Left lung (tissue), 14 donors: ENCODE measurements at places on chromosomes 3 and 15. TPM values are rescaled to one million over a fixed set of nuclear protein-coding genes. Genes with fewer than 3 reads are reported as not detected.

DNA sequence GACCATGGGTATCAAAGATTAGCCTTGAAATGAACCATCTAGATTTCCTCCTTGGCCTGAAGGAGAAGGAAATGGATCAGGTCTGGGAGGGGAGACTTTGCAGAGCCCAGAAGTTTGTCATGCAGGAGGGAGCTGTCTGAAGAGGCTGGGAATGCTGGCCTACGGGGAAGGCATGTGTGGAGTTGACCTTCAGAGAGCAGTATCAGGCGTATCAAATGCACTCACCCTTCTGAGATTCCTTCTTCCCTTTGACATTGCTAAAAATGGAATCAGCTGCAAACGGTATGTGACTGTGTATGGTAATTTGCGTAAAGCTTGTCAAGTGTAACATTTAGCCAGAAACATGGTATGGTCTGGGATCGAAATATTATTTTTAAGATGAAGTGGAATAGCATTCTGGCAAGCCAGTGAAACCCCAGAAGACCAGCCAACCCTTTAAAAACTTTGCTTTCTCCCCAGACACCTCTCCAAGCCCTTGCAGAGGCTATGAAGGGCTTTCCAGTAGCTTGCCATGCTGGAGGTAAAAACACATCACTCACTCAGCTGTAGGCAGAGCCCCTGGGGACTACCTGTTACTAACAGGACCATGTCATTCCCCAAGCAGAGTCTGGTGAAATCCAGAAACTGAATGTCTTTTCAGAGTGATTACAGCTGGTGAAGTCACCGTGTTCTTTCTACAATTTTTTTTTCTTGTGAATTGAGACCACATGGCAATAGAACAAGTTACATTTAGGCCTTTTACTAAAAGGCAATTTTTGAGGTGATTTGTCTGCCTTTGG, 174.7 kb upstream of the SLC24A5 start:
- H3K36me3 ChIP-seq = no peaks in the 10 kb centered on the region
- no peak overlapping the region for H3K27ac ChIP-seq
- no peaks in the 10 kb centered on the region for H3K27me3 ChIP-seq
- DNase-seq = no peak
- H3K4me1 ChIP-seq = no peaks in the 10 kb centered on the region

- peaks cover 9% of the 10 kb centered on the region for H3K4me1 ChIP-seq
- no peak overlapping the region for H3K4me3 ChIP-seq
- peak overlapping the region; percentile 37 for H3K27ac ChIP-seq
- peaks cover 18% of the 10 kb centered on the region for H3K27me3 ChIP-seq
- no peak for DNase-seq
- H3K36me3 ChIP-seq = no peaks in the 10 kb centered on the region
Measured at GRCh38 chr15:72179950-72180581, 17.5 kb downstream of the GRAMD2A start.

DNA sequence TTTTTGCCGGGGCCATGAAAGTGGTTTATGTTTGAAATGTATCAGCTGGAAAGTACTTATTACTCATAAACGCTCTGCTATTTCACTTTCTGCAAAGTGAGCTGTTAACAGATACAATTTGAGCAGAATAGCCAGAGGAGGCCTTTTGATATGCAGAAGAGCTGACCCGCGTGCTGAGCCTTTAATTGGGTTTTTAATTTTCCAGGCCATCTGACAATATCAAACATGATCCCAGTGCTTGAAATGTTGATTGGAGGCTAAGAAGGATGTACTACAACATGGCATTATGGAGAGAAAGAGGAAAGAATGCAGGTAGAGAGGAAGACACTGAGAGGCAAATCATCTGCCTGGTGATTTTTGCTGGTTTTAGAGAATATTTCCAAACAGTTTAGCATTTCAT, 261.3 kb upstream of the MEIS2 start:
- no peak for DNase-seq
- no peaks in the 10 kb centered on the region for H3K4me1 ChIP-seq
- no peak overlapping the region for H3K4me3 ChIP-seq
- H3K36me3 ChIP-seq = no peaks in the 10 kb centered on the region
- no peak overlapping the region for H3K27ac ChIP-seq
- no peaks in the 10 kb centered on the region for H3K27me3 ChIP-seq

DNA sequence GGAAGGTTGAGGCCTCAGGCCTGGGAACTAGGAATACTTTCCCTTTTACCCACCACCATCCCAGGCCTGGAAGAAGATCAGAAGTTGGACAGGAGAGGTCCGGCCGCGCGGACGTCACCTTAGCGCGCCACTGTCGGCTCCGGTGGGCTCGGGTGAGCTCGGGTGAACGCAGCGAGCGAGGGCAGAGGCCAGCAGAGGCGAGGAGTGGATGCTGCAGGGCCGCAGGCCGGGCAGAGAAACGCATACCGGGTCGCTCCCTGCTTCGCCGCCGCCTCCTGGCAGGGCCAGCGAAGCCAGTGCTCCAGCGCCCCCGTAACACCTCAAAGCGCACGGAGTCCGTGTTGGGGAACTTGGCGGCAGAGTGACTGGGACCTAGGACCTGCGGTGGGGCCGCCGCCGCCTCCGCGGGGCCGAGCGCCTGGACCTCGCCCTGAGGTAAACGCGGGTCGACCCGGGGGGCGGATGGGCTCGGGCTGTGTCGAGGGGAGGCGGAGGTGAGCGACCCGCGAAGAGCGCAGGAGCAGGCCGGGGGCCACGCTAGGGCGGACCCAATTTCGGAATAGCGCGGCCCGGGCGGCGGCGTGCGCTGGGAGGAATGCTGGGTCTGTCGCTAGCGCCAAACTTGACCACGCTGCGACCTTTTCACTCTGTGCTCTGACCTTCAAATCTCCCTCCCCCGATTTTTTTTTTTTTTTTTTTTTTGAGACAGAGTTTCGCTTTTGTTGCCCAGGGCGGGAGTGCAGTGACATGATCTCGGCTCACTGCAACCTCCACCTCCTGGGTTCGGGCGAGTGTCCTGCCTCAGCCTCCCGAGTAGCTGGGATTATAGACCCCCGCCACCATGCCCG, 1.6 kb downstream of the CYP11A1 start:
- H3K27me3 ChIP-seq = no peaks in the 10 kb centered on the region
- H3K36me3 ChIP-seq = no peaks in the 10 kb centered on the region
- DNase-seq = no peak
- peak overlapping the region; percentile 41 for H3K4me3 ChIP-seq

Gene TMA7
- total RNA-seq = 174 TPM

Gene GABRR3
- not detected for total RNA-seq

GRCh38 chr3:177236704-177237103, 39.4 kb upstream of the TBL1XR1 start:
- H3K36me3 ChIP-seq = no peaks in the 10 kb centered on the region
- no peak for DNase-seq
- H3K27ac ChIP-seq = no peak overlapping the region
- no peak overlapping the region for H3K4me3 ChIP-seq
- no peaks in the 10 kb centered on the region for H3K4me1 ChIP-seq
- no peaks in the 10 kb centered on the region for H3K27me3 ChIP-seq

DNA sequence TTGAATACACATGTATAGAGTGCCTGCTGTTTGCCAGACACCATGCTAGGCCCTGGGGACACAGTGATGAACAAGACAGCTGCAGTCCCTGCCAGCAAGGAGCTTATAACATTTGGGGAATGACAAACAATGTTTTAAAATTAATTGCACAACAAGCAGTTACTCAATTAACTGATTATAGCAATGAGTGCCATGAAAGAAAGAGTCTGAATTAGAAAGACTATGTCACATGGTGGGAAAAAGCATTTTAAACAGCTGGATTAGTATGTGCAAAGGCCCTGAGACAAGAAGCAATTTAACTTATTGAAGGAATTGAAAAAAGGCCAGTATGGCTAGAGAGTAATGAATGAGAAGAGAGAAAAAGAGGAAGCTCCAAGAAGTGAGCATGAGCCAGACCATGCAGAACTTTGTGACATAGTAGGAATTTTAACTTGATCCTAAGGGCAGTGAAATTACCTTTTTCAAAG, 64.5 kb upstream of the PLXNA1 start:
- no peak overlapping the region for H3K4me3 ChIP-seq
- no peaks in the 10 kb centered on the region for H3K4me1 ChIP-seq
- no peaks in the 10 kb centered on the region for H3K36me3 ChIP-seq
- no peak overlapping the region for H3K27ac ChIP-seq
- no peak for DNase-seq
- H3K27me3 ChIP-seq = no peaks in the 10 kb centered on the region

- no peak overlapping the region for H3K4me3 ChIP-seq
- no peaks in the 10 kb centered on the region for H3K27me3 ChIP-seq
- peaks cover 2% of the 10 kb centered on the region for H3K4me1 ChIP-seq
- no peak overlapping the region for H3K27ac ChIP-seq
- H3K36me3 ChIP-seq = no peaks in the 10 kb centered on the region
Measured at GRCh38 chr3:50385754-50386153, 26.4 kb upstream of the TMEM115 start.

DNA sequence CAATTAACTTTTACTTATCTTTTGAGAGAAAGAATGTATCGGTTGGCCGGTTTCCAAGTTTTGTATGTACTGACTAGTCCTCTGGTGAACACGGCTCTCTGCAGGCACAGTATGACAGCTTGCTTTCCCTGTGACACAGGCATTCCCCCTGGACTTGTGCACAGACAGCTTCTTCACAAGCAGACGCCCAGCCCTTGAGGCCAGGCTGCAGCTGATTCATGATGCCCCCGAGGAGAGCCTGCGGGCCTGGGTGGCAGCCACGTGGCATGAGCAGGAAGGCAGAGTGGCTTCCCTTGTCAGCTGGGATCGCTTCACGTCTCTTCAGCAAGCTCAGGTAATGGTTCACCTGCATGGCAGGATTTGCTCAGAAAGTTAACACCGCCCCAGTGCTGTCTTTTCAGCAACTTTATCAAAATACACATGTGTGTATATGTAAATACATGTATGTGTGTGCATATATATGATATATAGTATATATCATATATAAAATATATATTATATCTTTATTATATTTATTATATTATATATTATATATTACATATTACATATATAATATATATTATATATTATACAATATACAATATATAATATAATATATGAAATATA, 25.5 kb downstream of the FAN1 start:
- no peak overlapping the region for H3K27ac ChIP-seq
- H3K4me1 ChIP-seq = no peaks in the 10 kb centered on the region
- no peaks in the 10 kb centered on the region for H3K27me3 ChIP-seq
- H3K36me3 ChIP-seq = peaks cover 77% of the 10 kb centered on the region
- no peak for DNase-seq

Gene ALDH1L1
- total RNA-seq = 1.8 TPM

Gene CD96
- total RNA-seq = 2.9 TPM

Gene CLEC3B
- total RNA-seq = 102 TPM

- no peak for DNase-seq
- no peak overlapping the region for H3K4me3 ChIP-seq
- no peak overlapping the region for H3K27ac ChIP-seq
- H3K4me1 ChIP-seq = no peaks in the 10 kb centered on the region
- H3K27me3 ChIP-seq = no peaks in the 10 kb centered on the region
Measured at GRCh38 chr15:69096196-69096595, 64.2 kb upstream of the GLCE start.

- no peak overlapping the region for H3K4me3 ChIP-seq
- no peak overlapping the region for H3K27ac ChIP-seq
Measured at GRCh38 chr15:29472901-29473445, 203.4 kb upstream of the NSMCE3 start.

- H3K4me3 ChIP-seq = no peak overlapping the region
- no peak for DNase-seq
- H3K36me3 ChIP-seq = no peaks in the 10 kb centered on the region
- H3K27me3 ChIP-seq = no peaks in the 10 kb centered on the region
- peaks cover 45% of the 10 kb centered on the region for H3K4me1 ChIP-seq
Measured at GRCh38 chr3:52454250-52454937, 553 bp upstream of the TNNC1 start.

DNA sequence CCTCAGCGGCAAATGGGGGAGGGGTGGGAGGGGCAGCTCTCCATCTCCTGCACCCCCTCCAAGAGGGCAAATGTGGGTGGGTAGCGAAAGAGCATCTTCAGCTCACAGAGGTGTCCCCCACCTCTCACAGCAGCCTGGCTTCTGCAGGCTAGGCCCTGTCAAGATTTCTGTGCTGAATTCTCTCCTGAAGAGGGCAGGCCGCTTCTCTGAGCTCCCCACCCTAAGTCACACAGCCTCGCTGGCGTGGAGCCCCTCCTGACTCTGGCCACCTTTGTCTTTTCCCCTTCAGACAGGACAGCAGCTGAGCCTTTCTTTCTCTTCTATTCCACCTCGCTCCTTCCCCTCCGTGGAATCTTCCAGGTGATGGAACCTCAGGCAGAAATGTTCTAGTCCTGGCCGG, 26.3 kb upstream of the ADAMTS7 start:
- no peak overlapping the region for H3K27ac ChIP-seq
- no peaks in the 10 kb centered on the region for H3K36me3 ChIP-seq
- H3K27me3 ChIP-seq = no peaks in the 10 kb centered on the region

Gene SNX22
- total RNA-seq = 7.4 TPM

GRCh38 chr3:34619990-34620389, 821.6 kb downstream of the PDCD6IP start:
- H3K4me3 ChIP-seq = no peak overlapping the region
- H3K36me3 ChIP-seq = no peaks in the 10 kb centered on the region
- H3K4me1 ChIP-seq = no peaks in the 10 kb centered on the region
- DNase-seq = no peak
- no peaks in the 10 kb centered on the region for H3K27me3 ChIP-seq
- no peak overlapping the region for H3K27ac ChIP-seq

Gene KLHL40
- total RNA-seq = not detected

DNA sequence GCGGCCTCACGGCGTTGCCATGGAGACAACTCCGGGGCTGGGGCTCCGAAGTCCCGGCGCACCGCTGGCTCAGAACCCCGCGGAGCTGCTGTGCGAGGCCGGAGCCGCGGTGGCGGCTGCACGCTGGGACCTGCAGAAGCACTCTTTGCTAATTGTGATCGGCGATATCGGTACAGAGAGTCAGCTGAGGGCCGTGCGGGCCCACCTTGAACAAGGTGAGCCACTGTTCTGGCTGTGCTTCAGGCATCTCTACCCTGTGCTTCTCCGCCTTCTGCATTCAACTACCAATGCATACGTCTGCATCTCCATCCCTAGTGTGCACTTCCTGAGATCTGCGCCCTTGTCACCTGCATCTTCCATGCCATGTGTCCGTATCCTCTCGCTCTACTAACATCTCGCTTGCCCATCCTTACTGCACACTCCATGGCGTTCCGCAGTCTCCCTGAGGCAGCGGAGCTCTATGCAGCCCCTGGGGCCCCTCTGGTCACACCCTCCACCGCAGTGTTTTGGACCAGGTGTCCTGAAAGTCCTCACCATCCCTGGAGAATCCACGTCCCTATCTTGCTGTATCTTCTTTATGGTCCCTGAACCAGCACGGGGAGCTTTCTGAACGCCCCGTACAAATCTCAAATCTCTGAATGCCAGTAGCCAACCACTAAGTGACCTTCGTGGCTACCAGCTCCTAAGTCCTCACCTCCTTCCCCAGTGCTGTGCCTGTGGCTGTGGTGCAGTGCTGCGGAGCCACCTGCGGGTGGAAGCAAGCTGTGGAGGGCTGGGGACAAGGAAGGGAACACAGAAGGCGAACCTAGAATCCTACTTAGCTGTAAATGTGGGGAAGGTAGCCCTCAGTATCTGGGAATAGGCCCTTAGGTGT, 6.2 kb upstream of the MAP1A start:
- peaks cover 21% of the 10 kb centered on the region for H3K27me3 ChIP-seq
- H3K36me3 ChIP-seq = no peaks in the 10 kb centered on the region
- H3K27ac ChIP-seq = peak overlapping the region; percentile 58
- DNase-seq = no peak
- H3K4me3 ChIP-seq = peak overlapping the region; percentile 51

- H3K4me1 ChIP-seq = peaks cover 49% of the 10 kb centered on the region
- no peaks in the 10 kb centered on the region for H3K27me3 ChIP-seq
- no peak overlapping the region for H3K4me3 ChIP-seq
- H3K36me3 ChIP-seq = no peaks in the 10 kb centered on the region
- H3K27ac ChIP-seq = peak overlapping the region; percentile 85
- DNase-seq = peak; percentile 47
Measured at GRCh38 chr3:46312991-46313390, 40.9 kb upstream of the CCR2 start.

GRCh38 chr3:124352149-124352539, 360.2 kb upstream of the ROPN1 start:
- no peak overlapping the region for H3K4me3 ChIP-seq
- H3K4me1 ChIP-seq = peaks cover 8% of the 10 kb centered on the region
- H3K27me3 ChIP-seq = no peaks in the 10 kb centered on the region
- H3K27ac ChIP-seq = no peak overlapping the region
- H3K36me3 ChIP-seq = no peaks in the 10 kb centered on the region
